ENCODE measurements at places on chromosomes 11 and 22.
A peak's percentile ranks its signal among the peaks of the same experiment; 100 is the strongest.

DNA sequence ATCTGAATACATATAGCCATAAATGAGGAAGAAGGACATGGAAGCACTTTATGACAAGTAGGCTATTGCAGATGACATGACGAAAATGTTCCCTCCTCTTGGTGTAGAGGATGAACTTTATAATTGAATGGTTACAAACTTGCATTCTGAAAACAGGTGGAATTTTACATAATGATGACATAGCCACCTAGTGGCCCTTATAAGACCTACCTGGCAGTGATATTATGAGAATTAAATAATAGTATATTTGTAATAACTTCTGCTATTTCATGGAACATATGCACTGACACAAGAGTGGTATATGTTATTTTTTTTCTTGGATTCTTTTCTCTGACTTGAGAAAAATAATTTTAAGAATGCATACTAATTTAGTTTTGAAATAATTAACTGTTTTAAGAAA, 22.9 kb downstream of the TRIM22 start:
- no peak for DNase-seq

DNA sequence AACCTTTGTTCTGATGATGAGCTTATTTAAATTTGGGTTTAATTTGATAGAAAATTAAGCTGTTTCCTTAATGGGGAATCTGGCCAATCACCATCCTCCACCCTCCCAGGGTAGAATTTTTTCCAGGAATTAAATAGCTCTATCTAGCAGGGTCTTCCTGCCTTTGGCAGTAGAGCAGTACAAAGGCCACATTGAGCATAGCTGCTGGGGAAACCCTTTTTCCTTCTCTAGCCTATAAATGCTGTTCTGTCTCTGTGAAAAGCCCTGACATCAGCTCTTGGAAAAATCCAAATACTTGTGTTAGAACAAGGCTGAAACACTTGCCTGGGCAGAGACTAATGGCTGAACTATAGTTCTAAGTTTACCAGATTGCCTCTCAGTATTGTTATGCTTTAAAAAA, 55.1 kb downstream of the ARHGEF12 start:
- DNase-seq, result peak; percentile 31

- no peak for DNase-seq
Observed at GRCh38 chr11:10866893-10867331, 9.1 kb upstream of the ZBED5 start.

GRCh38 chr22:42928969-42929837, 72.1 kb upstream of the ARFGAP3 start:
- no peak for DNase-seq

- no peak for DNase-seq
Observed at GRCh38 chr11:79683930-79684329, 243.1 kb upstream of the TENM4 start.

- no peak for DNase-seq
Observed at GRCh38 chr11:102046841-102047240, 396 bp upstream of the CFAP300 start.

GRCh38 chr11:92793189-92793588, 176.3 kb upstream of the MTNR1B start:
- no peak for DNase-seq

DNA sequence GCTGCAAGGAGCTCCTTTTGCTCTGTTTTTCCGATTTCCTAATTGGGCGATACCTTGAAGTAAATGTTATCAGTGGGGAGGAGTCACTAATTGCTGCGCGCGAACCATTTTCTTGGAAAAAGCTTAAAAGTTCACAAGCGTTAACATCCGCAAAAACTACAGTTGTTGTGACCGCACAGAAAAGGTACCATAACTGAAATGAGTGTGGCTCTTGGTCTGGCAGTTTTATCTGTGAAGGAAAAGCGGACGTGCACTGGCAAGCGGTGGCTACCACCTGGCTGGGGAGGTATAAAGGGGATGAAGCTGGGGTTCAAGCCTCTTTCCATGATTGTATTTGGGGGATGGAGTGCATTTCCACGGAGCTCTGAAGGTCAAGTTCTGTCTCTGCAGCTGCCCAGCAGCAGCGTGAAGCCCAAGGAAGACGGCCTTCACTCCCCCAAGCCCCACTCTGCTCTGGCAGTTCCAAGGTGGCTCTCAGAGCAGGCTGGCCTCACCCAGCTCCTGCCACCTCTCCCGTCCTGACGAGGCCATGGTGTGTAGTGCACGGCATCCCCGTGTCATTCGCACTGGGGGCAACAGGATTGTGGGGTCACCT, 27.5 kb downstream of the MOV10L1 start:
- DNase-seq, result no peak

GRCh38 chr11:26994631-26995095, 751 bp downstream of the FIBIN start:
- peak; percentile 67 for DNase-seq

GRCh38 chr22:24367841-24368240, 59.6 kb upstream of the ADORA2A start:
- no peak for DNase-seq

DNA sequence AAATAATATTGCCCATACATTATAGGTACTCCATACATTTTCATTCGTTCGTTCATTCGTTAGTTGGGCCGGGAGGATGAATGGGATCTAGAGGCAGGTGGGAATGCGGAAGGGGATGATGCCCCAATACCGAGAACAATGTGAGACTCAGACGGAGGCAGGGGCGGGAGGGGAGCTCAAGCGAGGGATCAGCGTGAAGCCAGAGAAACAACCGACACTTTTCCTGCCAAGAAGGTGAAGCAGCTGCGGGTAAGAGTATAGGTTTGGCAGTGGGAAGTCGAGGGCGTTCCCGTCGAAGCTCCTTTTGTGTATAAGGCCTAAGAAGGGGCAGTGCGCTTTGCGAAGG, 1.1 kb upstream of the ARHGEF17 start:
- DNase-seq, result no peak

DNA sequence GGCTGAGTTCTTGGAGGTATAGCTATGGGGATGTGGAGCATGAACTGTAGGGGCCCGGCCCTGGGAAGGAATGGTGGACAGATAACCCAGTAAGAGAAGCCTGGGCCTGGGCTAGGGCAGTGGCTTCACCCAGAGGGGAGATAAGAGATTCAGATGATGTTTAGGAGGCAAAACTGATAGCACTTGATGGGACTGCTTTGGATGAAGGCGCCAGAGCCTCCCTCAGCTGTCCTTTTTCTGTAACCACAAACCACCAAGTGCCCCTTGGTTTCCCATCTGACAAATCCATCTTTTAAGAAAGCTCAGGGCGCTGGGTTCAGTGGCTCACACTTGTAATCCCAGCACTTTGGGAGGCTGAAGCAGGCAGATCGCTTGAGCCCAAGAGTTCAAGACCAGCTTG, 23.4 kb downstream of the RELT start:
- DNase-seq, result no peak

GRCh38 chr22:46107753-46108563, 42.4 kb upstream of the PPARA start:
- no peak for DNase-seq

DNA sequence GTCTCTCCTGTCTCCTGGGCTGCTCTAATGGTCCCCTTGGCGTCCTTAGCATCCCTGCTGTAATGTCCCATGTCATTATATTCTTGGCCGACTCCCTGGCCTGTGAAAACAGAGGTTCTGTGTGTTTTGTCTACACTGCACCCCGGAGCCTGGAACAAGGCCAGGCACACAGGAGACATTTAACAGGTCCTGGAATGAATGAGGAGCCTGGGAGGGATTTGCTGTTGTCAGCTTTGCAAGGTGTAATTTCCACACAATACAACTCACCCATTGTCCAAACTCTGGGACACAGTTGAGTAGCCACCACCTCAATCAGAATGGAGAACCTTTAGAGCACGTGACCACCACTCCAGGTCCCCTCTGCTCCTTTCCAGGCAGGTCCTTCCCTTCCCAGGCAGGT, 14.9 kb upstream of the PDGFB start:
- no peak for DNase-seq

- no peak for DNase-seq
Observed at GRCh38 chr11:12845163-12845562, 164.0 kb upstream of the RASSF10 start.

DNA sequence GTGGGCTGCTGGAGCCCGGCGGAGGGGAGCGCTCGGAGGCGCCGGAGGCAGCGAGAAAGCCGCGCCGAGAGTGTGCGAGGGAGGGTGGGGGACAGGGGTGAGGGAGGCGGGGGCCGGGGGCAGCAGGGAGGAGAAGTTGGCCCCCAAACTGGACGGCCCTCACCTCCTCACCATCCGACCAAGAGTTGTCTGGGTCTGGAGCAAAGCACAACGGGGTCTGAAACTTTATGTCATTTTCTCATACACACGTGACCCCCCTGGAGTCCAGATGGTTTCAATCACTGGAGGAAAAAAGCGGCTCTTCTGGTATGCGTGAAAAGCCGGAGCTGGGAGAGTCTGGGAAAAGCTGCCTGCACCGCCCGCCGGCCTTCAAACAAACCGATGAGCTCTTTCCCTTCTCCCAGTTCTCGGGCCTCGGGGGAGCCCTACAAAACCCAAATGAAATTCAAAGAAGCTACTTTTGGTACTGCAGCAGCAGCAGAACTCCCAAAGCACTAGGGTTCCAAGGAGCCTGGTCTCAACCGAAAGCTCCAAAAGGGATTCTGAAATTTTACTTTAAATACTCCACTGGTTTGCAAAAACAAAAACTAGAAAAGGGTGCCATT, 39.7 kb upstream of the AKIP1 start:
- DNase-seq, result peak; percentile 93

DNA sequence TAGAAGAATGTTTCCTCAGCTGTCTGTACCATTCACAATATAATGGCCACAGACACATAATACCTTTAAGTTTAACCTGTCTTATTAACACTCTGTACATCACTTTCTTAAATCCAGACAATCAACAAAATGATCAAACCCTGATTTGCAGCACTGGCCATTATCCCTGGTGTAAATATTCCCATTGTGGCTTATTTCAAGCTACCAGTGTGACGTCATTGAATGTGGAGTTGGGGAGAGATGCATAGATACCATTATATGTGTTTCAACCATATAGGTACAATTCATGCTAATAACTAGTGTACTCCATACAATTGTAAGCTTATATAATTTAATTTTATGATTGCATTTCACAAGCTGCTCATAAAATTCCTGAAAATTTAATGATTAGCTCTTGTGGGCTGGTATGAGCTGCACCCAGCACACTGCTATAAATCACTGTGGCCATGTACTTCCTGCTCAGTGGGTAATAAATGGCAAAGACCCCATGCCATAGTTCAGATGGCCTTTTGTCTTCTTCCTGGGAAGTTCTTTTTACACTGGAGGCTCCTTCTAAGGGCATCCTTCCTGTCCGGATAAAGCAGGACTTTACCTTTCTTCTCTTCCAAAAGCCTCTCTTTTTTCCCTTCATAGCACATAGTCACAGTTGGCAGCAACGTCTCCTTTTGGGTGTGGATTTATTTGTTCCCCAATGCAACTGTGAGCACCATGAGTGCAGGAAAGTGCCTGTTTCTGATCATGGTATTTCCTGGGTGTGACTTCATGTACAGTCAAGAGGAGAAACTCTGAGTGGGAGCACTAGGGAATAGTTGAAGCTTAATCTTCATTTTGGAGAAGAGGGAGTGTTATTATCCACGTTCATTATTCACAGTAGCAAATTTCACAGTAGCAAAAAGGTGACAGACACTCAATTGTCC, 87.8 kb downstream of the MIAT start:
- no peak for DNase-seq

DNA sequence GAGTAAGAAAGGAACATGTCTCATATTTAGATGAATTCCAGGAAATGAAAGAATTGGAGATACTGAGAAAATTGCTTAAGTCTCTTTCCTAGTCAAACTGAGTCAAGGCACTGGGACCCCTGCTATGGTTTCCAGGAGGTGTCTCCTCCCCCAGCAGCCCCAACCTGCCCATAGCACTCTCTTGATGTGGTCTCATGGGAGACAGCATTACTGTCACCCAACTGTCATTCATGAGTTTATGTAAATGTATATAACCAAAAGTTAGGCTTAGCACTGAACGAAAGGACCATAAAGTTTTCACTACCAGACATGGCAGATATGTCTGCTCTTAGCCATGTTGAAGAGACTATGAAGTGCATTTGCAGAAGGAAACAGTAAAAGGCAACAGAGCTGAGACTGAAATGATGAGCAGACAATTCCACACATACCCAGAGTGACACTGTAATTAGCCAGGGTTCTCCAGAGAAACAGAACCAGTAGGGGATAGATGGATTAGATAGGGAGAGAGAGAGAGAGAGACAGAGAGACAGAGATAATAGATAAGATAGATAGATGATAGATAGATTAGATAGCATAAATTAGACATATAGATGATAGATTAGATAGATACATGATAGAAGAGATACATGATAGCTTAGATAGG, 328.1 kb downstream of the BRD1 start:
- no peak for DNase-seq

DNA sequence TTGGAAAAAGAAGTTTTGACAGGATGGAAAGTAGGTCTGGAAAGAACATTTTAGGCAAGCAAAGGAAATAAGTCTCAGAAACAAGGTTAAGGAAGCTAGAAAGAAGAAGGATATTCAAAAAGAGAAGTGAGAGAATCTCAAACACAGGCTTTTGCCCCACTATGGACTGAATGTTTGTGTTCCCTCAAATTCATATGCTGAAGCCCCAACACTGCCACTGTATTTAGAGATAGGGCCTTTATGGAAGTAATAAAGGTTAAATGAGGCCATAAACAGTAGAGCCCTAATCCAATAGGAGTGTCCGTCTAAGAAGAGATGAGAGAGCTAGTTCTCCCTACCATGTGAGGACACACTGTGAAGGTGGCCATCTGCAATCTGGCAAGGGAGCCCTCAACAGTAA, 20.6 kb upstream of the RPS13 start:
- DNase-seq, result no peak

GRCh38 chr11:33553486-33553885, 147.1 kb downstream of the C11orf91 start:
- no peak for DNase-seq

- no peak for DNase-seq
Observed at GRCh38 chr11:33892906-33893594, 1.2 kb upstream of the LMO2 start.

GRCh38 chr11:15975742-15976141, 380.6 kb downstream of the SOX6 start:
- DNase-seq, result no peak

GRCh38 chr11:35723493-35723892, 60.9 kb downstream of the TRIM44 start:
- DNase-seq, result no peak

DNA sequence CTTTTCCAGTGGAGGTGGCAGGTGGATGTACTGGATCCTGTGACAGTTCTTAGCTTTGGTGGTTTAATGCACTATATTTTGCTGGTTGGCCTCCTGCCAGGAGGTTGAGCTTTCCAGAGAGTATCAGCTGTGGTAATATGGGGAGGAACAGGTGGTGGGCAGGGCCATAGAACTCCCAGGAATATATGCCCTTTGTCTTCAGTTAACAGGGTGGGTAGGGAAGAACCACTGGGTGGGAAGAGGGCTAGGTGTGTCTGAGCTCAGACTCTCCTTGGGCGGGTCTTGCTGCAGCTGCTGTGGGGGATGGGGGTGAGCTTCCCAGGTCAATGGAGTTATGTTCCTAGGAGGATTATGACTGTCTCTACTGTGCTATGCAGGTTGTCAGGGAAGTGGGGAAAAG, 203.8 kb downstream of the DLG2 start:
- DNase-seq, result peak; percentile 33

- no peak for DNase-seq
Observed at GRCh38 chr11:64637334-64638017, 46.5 kb downstream of the SLC22A12 start.

- DNase-seq, result no peak
Observed at GRCh38 chr11:119382101-119382500, 611 bp upstream of the USP2 start.

- DNase-seq, result no peak
Observed at GRCh38 chr22:43100225-43100624, 10.3 kb upstream of the BIK start.

- DNase-seq, result peak; percentile 81
Observed at GRCh38 chr11:116993599-116993998, 104.6 kb downstream of the SIK3 start.

GRCh38 chr11:78350091-78350645, 67.5 kb downstream of the GAB2 start:
- DNase-seq, result peak; percentile 68

Data from right hindlimb (tissue), 1 donor.